Naive B cell (primary cell): ENCODE measurements at places on chromosomes 13 and 19. TPM values are rescaled to one million over a fixed set of nuclear protein-coding genes. Genes with fewer than 3 reads are reported as not detected.

GRCh38 chr13:97492257-97492656 is 58.3 kb downstream of the RAP2A start:
- no peak overlapping the region for H3K4me3 ChIP-seq
- no peaks in the 10 kb centered on the region for H3K27me3 ChIP-seq
- no peak overlapping the region for H3K27ac ChIP-seq
- peaks cover 5% of the 10 kb centered on the region for H3K36me3 ChIP-seq

DNA sequence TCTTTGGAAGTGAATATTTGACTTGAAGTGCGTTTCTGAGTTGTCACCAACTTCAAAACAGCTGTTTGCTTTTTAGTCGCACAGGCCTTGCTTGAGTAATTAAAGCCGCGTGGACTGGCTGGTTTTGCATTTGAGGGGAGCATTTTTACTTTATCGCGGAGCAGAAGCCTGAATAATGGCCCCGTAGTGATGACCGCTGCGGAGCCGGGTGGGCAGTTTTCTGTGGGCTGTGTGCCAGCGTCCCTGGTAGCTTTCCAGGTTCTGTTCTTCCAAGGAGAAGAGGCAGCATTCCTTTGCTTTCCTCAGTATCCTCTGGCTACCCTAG is 1.1 kb downstream of the NAA16 start:
- H3K27ac ChIP-seq = peak overlapping the region; percentile 69
- peak; percentile 23 for DNase-seq
- no peaks in the 10 kb centered on the region for H3K27me3 ChIP-seq
- H3K4me1 ChIP-seq = peaks cover 24% of the 10 kb centered on the region
- H3K36me3 ChIP-seq = no peaks in the 10 kb centered on the region

Gene SULT2A1
- polyA plus RNA-seq = not detected

DNA sequence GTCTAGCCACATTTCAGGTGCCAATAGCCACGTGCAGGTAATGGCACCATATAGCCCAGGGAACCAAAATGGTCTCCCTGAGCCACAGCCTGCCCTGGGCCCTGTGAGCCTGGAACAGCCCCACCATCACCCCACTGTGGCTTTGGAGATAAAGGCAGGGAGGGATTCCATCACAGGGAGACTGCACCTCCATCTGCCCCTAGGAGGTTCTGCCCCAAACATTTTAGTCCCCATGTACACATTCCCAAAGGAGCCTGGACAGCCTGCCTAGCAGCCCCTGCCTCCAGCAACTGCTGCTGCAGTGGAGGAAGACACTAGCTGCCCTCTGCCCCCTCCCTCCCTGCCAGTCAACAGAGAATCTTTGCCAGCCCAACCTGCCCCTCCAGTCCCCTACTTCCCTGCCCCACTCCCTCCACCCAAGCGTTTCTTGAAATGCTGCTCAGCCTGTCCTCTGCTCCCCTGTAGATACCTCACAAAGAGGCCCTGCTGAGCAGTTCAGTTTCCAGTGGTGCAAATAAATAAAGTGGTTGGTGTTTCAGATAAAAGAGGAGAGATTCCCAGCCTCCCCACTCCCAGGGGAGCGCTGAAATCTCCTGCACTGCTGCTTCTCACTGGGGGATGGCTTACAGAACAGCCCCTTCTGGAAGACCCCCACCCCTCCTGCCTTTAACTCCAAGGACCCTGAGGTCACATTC is 921.8 kb downstream of the UQCRFS1 start:
- H3K27ac ChIP-seq = no peak overlapping the region
- DNase-seq = no peak
- H3K4me1 ChIP-seq = no peaks in the 10 kb centered on the region
- H3K4me3 ChIP-seq = no peak overlapping the region
- H3K27me3 ChIP-seq = no peaks in the 10 kb centered on the region

Gene CASP14
- polyA plus RNA-seq = not detected

DNA sequence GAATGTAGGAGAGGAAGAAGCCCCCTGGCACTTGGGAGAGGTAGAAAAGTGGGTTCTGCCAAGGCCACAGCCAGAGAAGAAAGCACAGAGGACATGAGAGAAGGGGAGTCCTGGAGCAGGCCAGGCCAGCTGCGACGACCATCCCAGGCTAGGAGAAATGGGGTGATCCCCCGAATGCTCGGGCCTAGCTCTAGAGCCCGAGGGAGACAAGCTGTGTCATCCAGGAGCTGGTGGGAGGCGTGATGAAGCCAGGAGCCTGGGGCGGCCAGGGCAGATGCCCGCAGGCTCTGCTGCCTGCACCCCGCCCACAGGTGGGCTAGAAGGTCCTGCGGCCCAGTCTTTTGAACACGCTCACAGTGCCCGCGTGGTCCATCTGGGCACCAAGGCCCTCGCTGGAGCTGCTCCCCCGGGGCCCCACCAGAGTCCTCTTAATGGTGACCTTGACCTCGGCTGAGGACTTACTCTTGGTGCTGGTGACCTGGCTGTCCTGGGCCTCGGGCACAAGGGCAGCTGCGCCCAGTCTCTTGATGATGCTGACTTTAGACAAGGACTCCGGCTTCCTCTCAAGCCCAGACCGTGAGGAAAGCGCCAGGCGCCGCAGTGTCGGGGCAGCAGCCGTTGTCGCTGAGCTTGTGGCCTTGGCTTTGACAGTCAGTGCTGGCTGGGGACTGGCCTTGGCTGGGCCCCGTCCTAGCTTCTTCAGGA is 26.5 kb downstream of the C19orf47 start:
- H3K27me3 ChIP-seq = no peaks in the 10 kb centered on the region
- peaks cover 17% of the 10 kb centered on the region for H3K36me3 ChIP-seq
- DNase-seq = no peak
- peaks cover 9% of the 10 kb centered on the region for H3K4me1 ChIP-seq
- H3K4me3 ChIP-seq = no peak overlapping the region

GRCh38 chr13:104321756-104322155 is 1255.5 kb upstream of the SLC10A2 start:
- no peaks in the 10 kb centered on the region for H3K27me3 ChIP-seq
- H3K4me3 ChIP-seq = no peak overlapping the region
- no peaks in the 10 kb centered on the region for H3K4me1 ChIP-seq

Gene ALKBH7
- 77.4 TPM for polyA plus RNA-seq

GRCh38 chr19:44572581-44572900 is 40.8 kb upstream of the IGSF23 start:
- no peak overlapping the region for H3K27ac ChIP-seq
- DNase-seq = no peak
- peaks cover 41% of the 10 kb centered on the region for H3K27me3 ChIP-seq
- no peaks in the 10 kb centered on the region for H3K36me3 ChIP-seq
- H3K4me1 ChIP-seq = peaks cover 2% of the 10 kb centered on the region

Gene LHB
- polyA plus RNA-seq = not detected

DNA sequence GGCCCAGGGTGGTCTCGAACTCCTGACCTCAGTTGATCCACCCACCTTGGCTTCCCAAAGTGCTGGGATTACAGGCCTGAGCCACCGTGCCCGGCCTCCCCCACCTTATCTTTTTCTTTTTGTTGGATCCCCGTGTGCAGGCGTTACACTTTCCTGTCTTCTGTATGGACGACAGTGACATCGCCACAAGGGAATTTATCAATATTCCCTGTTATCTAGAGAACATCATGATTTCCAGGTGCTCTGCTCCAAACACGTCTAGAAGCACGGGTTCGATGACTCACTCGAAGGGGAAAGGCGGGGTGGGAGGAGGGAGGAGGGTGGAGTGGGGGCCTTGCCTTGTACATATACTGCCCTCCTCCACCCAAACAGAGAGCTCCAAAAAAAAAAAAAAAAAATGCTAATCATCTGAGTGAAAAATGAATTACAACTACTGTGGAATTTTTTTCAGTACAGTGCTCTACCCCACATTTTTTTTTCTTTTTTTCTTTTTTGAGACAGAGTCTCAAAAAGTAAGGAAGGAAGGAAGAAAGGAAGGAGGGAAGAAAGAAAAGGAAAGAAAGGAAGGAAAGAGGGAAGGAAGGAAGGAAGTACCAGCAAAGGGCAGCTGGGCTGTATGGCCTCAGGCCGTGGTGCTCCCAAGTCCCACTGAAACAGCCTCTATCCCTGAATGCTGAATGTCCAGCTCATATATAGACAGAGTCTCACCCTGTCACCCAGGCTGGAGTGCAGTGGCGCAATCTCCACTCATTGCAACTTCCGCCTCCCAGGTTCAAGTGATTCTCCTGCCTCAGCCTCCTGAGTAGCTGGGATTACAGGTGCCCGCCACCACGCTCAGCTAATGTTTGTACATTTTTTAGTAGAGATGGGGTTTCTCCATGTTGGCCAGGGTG is 36.8 kb downstream of the INSR start:
- no peak overlapping the region for H3K27ac ChIP-seq
- H3K36me3 ChIP-seq = no peaks in the 10 kb centered on the region
- no peak overlapping the region for H3K4me3 ChIP-seq

DNA sequence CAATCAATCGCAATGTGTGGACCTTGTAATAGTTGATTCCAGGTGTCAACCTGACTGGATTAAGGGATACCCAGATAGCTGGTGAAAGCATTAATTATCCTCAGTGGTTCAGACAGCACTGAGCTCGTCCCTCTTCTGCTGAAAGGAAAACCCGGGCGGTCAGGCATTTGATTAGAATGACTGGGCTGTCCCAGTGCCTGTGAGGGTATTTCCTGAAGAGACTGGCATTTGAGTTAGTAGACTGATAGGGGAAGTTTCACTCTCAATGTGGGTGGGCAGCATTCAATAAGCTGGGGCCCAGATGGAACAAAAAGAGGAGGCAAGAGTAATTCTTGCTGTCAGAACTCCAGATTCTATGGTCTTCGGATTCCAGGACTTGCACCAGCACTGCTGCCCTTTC is 31.9 kb downstream of the KPNA3 start:
- H3K27ac ChIP-seq = no peak overlapping the region
- no peak overlapping the region for H3K4me3 ChIP-seq
- H3K36me3 ChIP-seq = peaks cover 9% of the 10 kb centered on the region
- H3K4me1 ChIP-seq = peaks cover 49% of the 10 kb centered on the region
- no peaks in the 10 kb centered on the region for H3K27me3 ChIP-seq
- no peak for DNase-seq

Gene ZNF681
- 2.8 TPM for polyA plus RNA-seq

DNA sequence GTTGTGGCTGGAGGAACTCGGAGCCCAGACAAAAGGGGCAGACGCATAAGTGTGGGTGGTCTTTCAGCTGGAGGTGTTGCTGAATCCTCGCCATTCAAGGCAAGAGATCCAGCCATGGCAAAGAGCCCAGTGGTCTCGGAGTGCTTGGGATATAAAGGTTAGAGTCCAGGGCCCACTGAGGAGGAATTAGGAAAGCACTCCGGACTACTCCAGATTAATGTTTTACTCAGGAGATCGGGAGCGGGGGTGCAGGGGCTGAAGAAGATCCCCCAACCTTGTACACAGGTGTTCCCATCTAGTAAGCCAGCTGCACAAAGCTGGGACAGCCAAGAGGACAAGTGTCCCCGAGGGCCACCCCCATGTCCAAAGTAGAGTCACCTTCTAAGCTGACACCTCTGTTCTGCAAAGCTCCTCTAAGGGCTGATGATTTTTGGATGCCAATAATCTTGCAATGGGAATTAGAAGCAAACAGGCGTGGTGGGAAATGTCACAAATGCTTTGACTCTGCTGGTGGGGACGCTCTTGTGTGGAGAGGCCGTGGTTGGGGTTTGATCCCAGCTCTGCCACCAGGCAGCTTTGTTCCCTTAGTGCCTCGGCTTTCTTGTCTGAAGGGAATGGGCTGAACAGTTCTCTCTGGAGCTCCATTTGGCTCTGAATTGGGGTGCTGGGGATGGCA is 194.3 kb upstream of the SOX1 start:
- no peaks in the 10 kb centered on the region for H3K36me3 ChIP-seq
- no peak overlapping the region for H3K4me3 ChIP-seq
- H3K4me1 ChIP-seq = no peaks in the 10 kb centered on the region
- H3K27ac ChIP-seq = no peak overlapping the region

- no peak for DNase-seq
- H3K27me3 ChIP-seq = peaks cover 38% of the 10 kb centered on the region
- H3K27ac ChIP-seq = no peak overlapping the region
- H3K4me1 ChIP-seq = no peaks in the 10 kb centered on the region
- H3K36me3 ChIP-seq = no peaks in the 10 kb centered on the region
- no peak overlapping the region for H3K4me3 ChIP-seq
These were observed 44.9 kb downstream of the COL4A1 start for GRCh38 chr13:110262082-110262436.

DNA sequence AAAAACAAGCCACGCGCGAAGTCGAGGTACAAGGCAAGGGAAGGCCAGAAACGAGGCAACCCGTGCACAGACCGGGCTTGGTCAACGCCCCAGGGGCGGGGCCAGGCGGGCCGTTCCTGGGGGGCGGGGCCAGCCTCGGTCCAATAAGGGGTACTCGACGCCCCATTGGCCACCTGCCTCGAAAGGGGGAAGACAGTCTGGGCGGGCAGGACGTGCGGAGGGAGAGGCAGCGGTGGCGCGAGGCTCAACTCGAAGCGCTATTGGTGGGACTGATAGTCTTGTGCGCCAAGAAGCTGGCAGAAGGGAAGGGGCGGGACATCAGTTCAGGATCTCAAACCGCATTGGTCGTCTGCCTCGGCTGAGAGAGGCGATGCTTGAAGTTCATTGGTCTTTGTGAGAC is at the start of gene LYPD4:
LYPD4 (minus strand) TSS at position 83 of the 400 bp plus-strand sequence. CDS start 5,398 bp downstream, outside the sequence.
- no peak within 1 kb of the TSS for H3K4me3 ChIP-seq
- H3K36me3 ChIP-seq = no peaks in the 10 kb centered on the region
- H3K4me1 ChIP-seq = no peaks in the 10 kb centered on the region
- H3K27me3 ChIP-seq = peaks cover 4% of the 10 kb centered on the region
- no peak for DNase-seq
- no peak within 1 kb of the TSS for H3K27ac ChIP-seq

DNA sequence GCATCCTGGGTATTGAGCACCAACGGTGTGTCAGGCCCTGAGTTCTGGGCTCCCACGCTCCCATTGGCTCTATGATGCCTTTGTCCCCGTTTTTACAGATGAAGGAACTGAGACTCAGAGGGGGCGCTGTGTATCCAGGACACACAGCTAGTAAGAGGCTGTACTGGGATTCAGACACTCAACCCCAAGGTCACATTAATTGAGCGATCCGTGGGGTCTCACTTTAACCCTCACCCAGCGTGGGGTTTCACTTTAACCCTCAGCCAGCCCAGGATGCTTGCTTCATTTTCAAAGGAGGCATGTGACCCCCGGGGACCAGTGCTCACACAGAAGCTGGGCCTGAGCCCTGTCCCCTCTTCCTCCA is 42.6 kb downstream of the CYP4F22 start:
- H3K36me3 ChIP-seq = no peaks in the 10 kb centered on the region
- DNase-seq = no peak
- H3K4me1 ChIP-seq = peaks cover 20% of the 10 kb centered on the region
- no peak overlapping the region for H3K27ac ChIP-seq
- peaks cover 50% of the 10 kb centered on the region for H3K27me3 ChIP-seq
- peak overlapping the region; percentile 81 for H3K4me3 ChIP-seq

Gene UBE2L5
- not detected for polyA plus RNA-seq

GRCh38 chr13:74289861-74290773 is 155.9 kb upstream of the KLF12 start:
- H3K36me3 ChIP-seq = no peaks in the 10 kb centered on the region
- H3K4me3 ChIP-seq = peak overlapping the region; percentile 86
- H3K27me3 ChIP-seq = no peaks in the 10 kb centered on the region
- DNase-seq = peak; percentile 86

GRCh38 chr13:40540328-40541044 is 126.0 kb downstream of the FOXO1 start:
- no peaks in the 10 kb centered on the region for H3K36me3 ChIP-seq
- no peak overlapping the region for H3K4me3 ChIP-seq
- DNase-seq = no peak
- H3K27me3 ChIP-seq = no peaks in the 10 kb centered on the region
- H3K4me1 ChIP-seq = peaks cover 15% of the 10 kb centered on the region
- H3K27ac ChIP-seq = peak overlapping the region; percentile 1

- H3K36me3 ChIP-seq = no peaks in the 10 kb centered on the region
- DNase-seq = no peak
- no peak overlapping the region for H3K27ac ChIP-seq
- no peaks in the 10 kb centered on the region for H3K27me3 ChIP-seq
These were observed 17.6 kb downstream of the EVI5L start for GRCh38 chr19:7847664-7848063.
